ENCODE measurements at places on chromosomes 3 and 15.

DNA sequence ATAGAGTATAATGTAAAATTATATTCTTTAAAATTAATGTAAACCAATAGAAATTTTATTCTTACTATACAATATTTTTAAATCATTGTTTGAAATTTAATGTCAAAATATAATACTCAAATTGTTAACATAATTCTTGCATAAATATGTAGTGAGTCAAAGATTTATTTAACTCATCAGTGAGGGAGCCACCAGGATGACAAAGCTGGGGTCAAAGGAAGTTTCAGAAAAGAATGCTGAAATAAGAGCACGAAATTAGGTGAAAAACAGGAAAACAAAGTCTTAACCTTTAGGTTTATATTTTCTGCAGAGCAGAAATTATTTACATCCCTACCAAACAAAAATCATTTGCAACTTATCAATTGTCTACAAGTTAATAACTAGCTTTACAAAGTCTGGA lies 74.1 kb downstream of the DIPK2A start:
- DNase-seq = no peak

DNA sequence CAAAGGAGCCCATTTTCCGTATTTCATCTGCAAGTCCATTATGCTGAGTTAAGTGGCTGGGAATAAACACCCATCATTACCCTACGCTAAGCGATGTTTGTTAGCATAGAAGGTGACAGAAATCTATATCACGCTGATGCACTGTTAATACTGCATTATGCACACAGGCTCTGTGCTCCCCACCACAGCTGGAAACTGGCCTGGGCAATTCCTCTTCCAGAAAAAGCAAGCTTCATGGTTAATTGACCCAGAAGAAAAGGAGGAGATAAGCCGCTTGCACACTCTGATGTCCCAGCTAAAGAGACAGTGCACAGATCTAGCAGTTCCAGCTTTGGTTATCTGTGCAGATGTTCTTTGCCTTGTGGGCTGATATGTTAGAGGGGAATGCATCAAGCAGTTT lies 232.6 kb downstream of the NTRK3 start:
- no peak for DNase-seq

- DNase-seq = no peak
Measured at GRCh38 chr15:70094690-70095311, 2.9 kb downstream of the TLE3 start.

- DNase-seq = no peak
Measured at GRCh38 chr3:133289322-133289721, 110.5 kb upstream of the BFSP2 start.

DNA sequence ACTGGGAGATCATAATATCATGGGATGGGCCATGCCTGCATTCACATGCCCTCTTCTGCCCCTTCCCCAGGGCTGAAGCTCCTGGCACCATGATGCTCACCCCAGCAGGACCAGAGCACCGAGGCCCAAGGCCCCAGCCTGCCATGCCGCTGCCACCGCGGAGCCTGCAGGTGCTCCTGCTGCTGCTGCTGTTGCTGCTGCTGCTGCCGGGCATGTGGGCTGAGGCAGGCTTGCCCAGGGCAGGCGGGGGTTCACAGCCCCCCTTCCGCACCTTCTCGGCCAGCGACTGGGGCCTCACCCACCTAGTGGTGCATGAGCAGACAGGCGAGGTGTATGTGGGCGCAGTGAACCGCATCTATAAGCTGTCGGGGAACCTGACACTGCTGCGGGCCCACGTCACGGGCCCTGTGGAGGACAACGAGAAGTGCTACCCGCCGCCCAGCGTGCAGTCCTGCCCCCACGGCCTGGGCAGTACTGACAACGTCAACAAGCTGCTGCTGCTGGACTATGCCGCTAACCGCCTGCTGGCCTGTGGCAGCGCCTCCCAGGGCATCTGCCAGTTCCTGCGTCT lies 5.6 kb downstream of the PLXNA1 start:
- DNase-seq = no peak

- DNase-seq = peak; percentile 99
Measured at GRCh38 chr3:115788921-115789470, 165.7 kb downstream of the GAP43 start.

- no peak for DNase-seq
Measured at GRCh38 chr15:52254391-52254790, 41.2 kb downstream of the MYO5C start.

DNA sequence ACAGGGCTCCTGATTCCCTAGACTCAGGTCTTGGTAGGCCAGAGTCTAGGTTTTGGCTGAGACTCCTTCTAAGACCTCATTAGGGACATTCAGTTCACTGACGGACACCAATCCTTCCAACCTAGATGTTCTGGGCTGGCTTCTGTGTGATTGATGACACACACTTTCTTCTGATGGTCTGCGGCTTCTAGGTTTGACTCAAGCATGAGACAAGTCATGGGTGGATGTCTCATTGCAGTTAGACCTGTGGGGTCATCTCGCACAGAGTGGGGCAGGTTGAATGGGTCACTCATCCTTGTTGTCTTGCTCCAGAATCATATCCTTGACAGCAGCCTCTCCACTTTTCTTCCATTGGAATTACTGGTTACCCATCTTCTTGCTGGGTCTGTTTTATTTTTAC lies 35.8 kb downstream of the ARNT2 start:
- DNase-seq = no peak

DNA sequence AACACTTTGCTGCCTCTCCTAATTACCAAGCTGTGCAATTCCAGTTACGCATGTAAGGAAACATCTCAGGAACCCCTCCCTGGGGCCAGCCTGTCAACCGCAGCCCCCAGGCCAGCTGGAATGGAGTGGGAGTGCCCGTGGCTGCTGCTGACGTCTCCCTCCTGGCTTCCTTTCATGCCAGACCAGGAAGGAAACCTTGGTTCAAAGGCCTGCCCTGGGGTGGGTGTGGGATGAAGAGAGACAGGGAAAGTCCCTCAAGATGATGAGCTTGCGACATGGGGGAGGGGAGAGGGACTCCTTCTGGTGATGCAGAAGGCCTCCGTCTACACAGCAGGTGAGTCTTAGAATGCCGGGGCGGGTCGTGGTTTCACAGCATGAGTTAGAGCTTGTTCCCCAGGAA lies 11.4 kb upstream of the CYP11A1 start:
- DNase-seq = peak; percentile 76

DNA sequence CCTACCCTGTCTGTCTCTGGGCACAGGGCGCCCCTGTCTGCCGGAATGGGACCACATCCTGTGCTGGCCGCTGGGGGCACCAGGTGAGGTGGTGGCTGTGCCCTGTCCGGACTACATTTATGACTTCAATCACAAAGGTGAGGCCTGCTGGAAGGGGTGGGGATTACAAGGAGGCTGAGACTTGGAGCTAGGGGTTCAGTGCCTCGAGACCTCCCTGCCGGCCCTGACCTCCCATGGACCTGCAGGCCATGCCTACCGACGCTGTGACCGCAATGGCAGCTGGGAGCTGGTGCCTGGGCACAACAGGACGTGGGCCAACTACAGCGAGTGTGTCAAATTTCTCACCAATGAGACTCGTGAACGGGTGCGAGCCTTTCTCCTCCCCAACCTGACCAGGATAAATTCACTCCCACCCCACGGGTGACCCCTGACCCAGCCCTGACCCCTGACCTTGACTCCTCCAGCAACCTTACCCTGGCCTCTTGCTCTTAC lies 20.4 kb downstream of the PTH1R start:
- no peak for DNase-seq

DNA sequence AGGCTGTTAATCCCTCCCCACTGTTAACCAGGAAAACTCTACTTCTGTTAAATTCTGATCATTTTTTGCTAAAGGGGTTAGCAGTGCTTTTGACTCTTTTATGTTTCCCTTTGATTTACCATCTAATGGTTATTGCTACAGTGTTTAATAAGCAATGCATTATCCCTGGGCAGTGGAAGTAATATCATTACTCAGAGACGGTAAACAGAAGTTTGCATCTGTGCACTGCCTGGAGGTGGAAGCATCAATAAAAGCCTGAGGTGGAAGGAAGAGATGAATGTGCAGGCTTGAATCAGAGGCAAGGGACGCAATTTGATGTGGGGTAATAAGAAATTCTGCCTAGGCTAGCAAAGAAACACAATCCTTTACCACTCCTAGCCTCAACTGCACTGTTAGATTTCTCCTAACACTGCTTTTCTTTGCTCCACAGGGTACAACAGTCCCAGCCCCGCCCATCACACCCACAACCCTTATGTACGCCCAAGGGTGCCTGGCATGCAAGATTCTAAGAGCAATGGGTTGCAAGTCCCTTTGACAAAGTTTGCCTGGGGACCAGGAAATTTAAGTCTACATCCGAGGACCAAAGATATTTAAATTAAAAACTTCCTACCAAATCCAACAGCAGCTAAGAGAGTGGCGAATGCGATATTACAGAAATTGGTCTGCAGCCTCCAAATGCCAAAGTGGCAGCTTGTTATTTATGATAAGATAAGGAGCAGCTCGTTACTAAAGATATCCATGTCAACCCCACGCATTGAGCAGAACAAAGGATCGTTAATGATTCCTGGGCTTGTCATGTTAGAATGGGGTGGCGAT lies 261.4 kb downstream of the FHIT start:
- DNase-seq = no peak

Data from fibroblast of skin of abdomen (primary cell).